ENCODE measurements at places on chromosomes 5 and 9.

DNA sequence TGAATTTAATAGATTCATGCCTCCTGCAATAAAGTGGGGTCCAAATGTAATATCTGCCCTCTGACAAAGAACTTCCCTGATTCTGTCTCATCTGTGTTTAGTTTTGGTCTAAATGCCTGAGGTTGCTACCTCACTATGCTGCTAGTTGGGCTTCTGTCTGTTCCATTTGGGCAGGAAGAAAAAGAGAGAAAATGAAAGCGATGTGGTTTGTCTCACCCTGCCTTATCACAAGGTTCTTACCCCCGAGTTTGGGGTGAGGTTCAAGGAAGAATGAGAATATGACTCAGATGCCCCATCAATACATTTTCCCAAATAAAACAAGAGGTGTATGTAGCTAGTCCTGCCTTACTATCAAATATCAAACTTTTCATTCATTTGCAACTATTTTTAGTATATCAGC is 132.1 kb upstream of the MTAP start:
- no peak for DNase-seq

DNA sequence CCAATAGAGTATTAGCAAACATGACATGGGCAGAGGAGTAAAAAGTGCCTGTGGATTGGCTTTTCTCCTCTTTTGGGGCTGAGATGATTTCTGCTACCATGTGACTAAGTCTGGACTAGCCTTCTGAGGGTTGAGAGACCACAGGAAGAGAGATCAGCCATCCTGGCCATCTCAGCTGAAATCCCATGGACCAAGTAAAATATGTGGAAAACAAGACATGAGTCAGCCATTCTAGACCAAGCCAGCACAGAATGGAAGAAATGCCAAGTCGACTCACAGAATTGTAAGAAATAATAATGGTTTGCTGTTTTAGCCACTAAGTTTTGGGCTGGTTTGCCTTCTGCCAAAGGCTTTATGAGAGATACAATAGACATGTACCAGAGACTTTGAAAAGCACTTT is 377.8 kb downstream of the CHSY3 start:
- no peak for DNase-seq

GRCh38 chr5:94361832-94362796 is 256.3 kb downstream of the KIAA0825 start:
- DNase-seq: no peak

- DNase-seq: no peak
These were observed 52.8 kb upstream of the LRRTM2 start for GRCh38 chr5:138927979-138928378.

Measured in EL (cell line).